ENCODE measurements at places on chromosomes 6 and 20. TPM values are rescaled to one million over a fixed set of nuclear protein-coding genes. Genes with fewer than 3 reads are reported as not detected.

- DNase-seq = no peak
These were observed 214.9 kb downstream of the LY86 start for GRCh38 chr6:6803180-6803977.

- no peak for DNase-seq
These were observed 281.8 kb upstream of the PLCB4 start for GRCh38 chr20:8787090-8787489.

- DNase-seq = no peak
These were observed 133.2 kb downstream of the SLC16A10 start for GRCh38 chr6:111220383-111221031.

GRCh38 chr6:54248994-54249393 is 59.2 kb upstream of the TINAG start:
- DNase-seq = no peak

Gene KIAA1755
- total RNA-seq = not detected

DNA sequence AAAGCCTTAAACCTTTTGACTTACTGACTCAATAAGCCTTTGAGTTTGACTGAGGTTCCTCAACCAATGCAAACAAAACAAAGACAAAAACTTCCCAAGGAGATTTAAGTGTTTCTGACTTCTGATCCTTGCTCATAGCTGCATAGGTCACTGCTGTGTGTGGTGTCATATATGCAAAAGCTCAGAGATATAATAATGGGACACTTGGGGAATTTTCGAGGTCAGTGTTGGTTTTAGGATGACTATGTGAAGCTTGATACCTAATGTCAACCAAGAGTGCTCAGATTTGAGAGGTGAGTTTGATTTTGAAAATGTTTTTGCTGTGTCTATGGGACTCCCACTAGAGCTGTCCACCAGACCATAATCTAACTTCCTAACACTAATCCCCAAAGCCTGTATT is 26.2 kb downstream of the ZKSCAN8 start:
- no peak for DNase-seq

Gene EFCAB8
- total RNA-seq = not detected
